ACHN (cell line): ENCODE measurements at places on chromosomes 2 and 18.
A peak's percentile ranks its signal among the peaks of the same experiment; 100 is the strongest.

DNA sequence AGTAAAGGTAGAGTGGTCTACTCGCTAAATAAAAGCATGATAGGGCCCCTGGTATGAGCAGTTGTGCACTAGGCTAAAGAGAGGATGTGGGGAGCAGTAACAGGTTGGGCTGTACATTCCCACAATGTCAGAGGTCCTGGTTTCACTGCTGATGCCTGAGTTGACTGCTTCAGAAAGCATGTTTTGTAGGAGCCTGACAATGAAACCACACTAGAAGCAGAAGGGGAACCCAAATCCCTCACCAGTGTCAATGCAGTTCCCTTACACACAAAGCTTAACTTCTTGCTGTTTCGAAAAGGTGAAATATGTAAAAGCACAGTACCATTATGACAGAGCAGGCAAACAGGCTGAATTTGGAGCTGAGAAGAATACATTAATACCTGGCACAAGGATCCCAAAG is 291.7 kb upstream of the KYNU start:
- no peak for DNase-seq

DNA sequence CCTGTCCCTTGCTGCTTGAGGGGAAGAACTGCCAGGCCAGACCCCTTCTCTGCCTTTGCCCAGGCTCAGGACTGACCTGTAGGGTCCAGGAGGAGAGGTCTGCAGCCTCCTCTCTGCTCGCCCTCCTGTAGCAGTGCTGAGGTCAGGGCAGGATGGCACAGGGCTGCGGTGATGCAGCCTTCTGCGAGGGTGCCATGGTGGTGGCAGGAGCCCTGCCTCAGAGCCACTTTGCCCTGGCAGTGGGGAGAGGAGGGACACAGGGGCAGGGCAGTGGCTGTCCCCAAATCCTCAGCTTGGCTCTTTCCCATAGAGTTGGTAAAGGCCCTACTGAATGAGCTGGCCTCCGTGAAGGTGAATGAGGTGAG is 884 bp downstream of the PROM2 start:
- DNase-seq: no peak

- no peak for DNase-seq
These were observed 4.8 kb upstream of the ANKRD62 start for GRCh38 chr18:12088731-12089375.

DNA sequence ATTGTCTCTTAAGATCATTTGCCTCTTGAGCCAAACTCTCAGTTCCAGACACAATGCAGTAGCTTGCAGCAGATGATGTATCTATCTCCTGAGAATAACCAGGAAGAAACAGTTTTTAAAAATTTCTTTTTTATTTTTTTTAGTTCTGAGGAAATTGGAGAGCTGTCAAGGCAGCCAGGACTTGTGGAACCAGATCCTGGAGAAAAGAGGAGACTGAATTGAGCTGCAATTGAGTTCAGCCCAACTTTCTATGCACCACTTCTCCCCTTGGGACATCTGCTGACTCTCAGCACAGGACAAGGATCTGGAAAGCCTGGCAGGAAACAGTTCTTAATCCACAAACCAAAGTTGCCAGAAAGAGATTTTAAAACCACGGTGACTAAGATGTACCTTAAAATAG is 13.5 kb upstream of the CSRNP3 start:
- DNase-seq: no peak

DNA sequence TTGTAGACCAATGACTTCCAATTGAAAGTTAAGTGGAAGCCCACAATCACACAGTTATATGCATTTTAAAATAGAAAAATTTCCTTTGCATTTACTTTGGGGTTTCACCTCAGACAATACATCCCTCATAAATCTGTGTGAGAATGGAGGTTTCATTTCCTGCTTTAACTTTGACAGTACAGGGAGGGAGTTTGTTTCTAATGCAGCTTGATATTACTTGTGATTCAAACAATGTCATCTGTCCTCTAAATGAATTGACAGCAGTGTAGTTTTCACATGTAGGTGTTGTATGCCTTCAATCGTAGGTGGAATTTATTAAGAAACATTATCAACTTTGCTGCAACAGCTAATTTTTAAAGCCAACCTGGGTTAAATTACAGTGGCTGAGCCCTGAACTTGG is 75.2 kb downstream of the TMEFF2 start:
- no peak for DNase-seq

- DNase-seq: no peak
These were observed 215.1 kb upstream of the POU3F3 start for GRCh38 chr2:104638859-104639202.

- DNase-seq: no peak
These were observed 58.9 kb upstream of the KCNG2 start for GRCh38 chr18:79738581-79739439.

GRCh38 chr18:9755110-9755509 is 47.0 kb downstream of the RAB31 start:
- DNase-seq: no peak

DNA sequence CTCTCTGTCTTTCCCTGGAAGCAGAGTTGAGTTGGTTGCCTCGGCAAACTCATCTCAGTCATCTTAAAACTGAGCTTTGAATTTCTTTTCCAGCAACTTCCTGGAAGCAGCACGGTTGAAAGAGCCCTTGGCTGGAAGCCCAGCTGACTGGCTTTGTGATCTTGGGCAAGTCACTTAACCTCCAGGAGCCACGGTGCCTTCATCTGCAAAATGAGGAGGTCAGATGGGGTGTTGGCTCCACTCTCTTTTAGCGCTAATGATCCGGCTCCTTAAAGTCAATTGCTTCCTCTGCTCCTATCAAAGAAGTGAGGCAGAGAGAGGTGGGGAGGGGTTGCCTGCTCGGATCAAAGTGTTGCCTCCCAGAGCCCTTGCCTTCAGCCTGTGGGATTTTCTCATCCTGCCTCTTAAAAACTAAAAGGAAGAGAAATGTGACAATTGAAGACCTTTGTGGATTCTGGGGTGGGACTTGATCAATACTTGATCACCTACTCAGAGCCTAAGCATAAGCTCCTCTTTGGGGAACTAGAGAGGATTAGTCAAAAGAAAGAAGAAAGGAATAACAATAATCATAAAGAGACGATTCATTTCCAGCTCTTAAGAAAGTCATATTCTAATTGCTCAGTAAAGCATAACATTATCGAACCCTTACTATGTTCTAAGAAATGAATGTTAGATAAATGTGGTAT is 86.6 kb downstream of the MYCN start:
- no peak for DNase-seq

GRCh38 chr2:54855434-54855833 is 132.0 kb downstream of the EML6 start:
- DNase-seq: no peak

- no peak for DNase-seq
These were observed 205.4 kb downstream of the KLHL29 start for GRCh38 chr2:23590241-23590869.

DNA sequence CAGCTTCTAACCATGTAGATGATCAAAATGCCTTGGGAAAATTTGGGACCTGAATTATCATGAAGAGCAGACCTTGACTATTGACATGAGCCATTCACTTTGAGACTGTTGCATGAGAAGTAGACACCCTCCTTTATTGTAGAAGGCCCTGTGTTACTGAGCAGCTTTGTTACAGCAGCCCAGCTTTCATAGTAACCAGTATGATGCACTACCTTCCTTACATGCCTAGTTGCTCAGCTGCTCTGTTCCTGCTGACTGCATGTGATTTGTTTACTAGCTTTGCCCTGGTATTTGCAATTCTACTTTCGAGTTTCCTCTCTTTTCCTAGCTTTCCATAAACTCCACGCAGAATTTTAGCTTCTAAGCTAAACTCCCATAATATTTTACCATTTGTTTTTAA is 11.2 kb upstream of the FN1 start:
- no peak for DNase-seq

- DNase-seq: no peak
These were observed 32.4 kb downstream of the INPP4A start for GRCh38 chr2:98477036-98477435.

GRCh38 chr18:59238385-59238784 is 18.4 kb downstream of the GRP start:
- no peak for DNase-seq

- DNase-seq: no peak
These were observed 39.6 kb upstream of the STAT4 start for GRCh38 chr2:191190435-191190834.

DNA sequence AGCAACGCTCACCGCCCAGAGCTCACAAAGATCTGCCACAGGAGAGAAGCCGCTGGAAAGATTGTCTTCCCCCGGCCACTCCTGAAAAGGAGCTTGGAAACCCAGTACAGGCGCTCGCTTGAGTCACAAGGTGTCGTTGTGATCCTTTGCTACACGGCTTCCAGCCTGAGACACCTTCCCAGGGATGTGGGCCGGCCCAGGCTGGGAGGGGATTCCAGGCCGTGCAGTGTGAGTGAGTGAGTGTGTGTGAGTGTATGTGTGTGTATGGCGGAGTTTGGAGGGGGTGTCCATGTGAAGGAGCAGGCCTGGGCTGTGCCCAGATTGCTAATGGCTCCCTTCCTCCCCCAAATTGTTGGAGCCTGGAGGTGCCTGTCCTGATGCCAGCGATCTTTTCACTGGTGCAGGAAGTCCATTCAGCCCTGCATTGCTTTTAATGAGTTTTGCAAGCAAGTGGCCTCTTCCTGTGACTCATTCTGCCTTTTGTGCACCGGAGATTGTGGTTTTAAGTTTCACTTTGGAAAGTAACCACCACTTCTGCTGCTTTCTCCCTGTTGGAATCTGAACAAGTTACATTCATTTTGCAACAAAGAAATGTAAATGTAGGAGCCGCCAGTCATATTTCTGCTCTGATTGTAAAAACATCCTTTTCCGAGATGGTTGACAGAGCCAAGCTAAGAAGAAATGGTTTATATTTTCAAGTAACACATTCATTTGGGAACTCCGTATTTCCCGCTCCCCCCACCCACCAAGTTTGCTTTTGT is 83.7 kb downstream of the LPIN1 start:
- peak; percentile 92 for DNase-seq

- DNase-seq: no peak
These were observed 369.6 kb downstream of the FBXO15 start for GRCh38 chr18:73778032-73778359.

DNA sequence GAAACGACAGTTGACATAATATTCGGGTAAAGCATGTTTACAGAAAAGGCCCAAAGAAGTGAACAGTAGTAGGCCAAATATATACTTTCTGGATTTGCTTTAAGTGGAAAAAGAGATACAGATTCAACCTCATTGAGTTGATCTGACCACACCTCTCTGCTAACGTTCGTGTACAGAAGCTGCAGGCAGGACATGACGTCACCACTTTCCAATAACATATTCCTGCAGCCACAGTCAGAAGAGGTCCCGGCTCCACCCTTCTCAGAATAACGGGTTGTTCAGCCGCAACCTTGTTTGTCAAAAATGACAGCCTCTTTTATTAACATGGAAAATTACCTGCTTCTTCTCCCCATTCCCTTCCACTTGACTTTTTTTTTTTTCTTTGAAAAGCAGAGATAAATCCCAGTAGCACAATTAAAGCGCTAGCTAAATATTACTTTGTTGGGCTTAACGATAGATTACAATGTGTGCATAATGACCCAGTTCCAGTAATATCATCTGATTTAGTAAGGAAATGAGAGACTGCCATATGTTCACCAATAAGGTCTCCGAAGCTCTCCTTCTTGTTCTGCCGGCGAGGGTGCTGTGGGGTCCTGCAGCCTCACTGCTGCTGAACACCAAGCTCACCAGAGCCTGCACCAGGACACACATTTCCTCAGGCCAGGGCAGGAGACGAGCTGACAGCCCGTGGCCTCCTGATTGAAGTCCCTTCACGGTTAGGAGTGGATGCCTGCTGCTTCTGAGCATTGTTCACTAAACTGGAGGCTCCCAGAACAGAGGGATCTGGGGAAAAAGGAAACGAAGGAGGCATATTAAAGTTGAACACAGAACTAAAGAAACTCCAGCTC is 451.0 kb upstream of the SALL3 start:
- DNase-seq: no peak

DNA sequence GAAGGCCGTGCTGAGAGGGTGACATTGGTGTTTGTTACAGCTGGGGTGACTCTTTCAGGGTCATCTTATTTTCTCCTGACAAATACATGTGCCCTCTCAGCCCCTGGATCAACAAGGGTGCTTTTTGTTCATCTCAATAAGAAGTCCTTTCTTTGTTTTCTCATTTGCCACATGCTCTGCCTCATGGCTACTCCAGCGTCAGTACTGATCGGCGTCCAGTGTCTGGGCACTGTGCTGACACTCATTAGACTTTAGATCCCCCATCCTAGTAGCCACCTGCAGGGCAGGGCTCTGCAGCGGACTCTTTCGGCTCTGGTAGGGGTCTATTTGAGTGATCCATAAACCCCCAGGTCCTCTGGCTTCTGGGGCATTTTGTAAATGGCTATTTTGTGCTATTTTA is 38.4 kb downstream of the NPPC start:
- no peak for DNase-seq

- DNase-seq: no peak
These were observed 461.4 kb downstream of the RNF144A start for GRCh38 chr2:7378591-7378990.

DNA sequence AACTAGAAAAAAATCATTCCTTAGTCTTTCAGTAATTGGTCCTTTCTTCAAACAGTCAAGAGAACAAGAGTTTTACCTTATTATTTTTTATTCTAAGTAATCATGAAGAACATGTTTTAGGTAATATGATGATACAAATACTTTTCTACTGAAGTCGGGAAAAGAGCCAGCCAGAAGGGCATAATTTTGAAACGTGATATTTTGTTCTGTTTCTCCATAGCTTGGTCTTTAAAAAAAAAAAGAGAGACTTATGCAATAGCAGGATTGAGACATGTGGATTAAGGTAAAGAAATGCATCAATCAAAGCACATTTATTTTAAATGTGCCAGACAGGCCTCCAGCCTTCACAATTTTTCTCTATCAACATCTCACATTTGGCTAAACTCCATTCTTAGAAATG is 1016.8 kb downstream of the CNTNAP5 start:
- no peak for DNase-seq

DNA sequence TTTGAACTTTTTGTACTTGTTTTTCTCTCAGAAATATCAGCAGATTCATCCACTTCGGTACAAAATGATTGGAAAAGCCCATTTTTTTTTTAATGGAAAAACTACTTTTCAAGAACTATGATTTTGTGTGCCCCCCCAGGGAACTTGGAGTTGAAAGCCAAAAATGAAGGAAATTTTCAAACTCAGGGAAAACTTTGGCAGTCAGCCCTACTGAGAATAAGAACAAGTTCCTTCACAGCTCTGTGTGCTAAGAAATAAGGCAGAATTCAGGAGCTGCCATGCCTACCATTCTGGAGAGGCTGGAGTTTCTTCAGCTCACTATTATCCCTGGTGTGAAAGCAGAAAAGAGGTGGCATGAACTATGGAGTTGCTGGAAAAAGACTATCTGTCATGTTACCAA is 226.0 kb upstream of the SLC35G4 start:
- no peak for DNase-seq

DNA sequence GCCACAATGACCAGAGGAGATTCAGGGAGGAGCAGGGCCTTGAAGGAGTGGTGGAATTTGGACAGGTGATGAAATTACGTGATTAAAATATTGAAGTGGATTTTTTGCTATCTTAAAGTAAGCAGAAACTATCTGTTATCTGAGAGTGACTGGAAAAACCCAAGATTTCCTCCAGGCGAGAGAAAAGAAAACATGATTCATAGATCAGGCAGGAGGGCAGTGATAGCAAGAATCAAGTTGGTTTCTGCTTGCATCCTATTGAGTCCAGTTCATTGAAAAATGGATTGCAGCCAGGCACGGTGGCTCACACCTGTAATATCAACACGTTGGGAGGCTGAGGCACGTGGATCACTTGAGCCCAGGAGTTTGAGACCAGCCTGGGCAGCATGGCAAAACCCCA is 127.8 kb downstream of the NXPH2 start:
- no peak for DNase-seq
